ENCODE measurements at places on chromosomes 12 and 14.
A peak's percentile ranks its signal among the peaks of the same experiment; 100 is the strongest.

DNA sequence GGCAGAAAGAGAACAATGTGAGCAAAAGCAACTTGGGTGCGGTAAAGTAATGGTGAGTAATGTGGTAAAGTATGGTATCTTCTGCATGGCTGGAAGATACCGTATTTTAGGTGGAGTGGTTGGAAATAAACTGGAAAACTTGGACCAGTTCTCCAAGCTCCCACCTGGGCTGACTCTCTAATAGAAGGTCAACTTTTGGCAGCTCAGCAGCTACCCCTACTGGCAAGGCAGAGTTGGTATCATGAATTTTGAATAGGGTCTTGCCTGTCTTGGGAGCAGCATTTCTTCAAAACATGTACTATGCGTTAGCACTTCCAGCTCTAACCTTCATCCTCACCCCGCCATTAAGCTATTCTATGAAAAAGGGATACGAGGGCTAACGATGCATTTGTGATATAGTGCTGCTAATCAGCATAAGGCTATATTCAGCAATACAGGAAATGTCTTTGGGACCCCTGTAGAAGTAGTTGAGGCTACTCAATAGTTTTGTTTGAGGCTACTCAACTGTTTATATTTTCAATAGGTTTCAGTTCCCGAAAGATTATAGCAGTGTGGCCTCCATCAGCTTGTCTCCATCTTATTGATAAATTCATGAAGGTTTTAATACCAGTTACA, 276.3 kb upstream of the FAR2 start:
- DNase-seq, result peak; percentile 65

- no peak for DNase-seq
Measured at GRCh38 chr12:110578694-110579534, 4.2 kb downstream of the PPTC7 start.

DNA sequence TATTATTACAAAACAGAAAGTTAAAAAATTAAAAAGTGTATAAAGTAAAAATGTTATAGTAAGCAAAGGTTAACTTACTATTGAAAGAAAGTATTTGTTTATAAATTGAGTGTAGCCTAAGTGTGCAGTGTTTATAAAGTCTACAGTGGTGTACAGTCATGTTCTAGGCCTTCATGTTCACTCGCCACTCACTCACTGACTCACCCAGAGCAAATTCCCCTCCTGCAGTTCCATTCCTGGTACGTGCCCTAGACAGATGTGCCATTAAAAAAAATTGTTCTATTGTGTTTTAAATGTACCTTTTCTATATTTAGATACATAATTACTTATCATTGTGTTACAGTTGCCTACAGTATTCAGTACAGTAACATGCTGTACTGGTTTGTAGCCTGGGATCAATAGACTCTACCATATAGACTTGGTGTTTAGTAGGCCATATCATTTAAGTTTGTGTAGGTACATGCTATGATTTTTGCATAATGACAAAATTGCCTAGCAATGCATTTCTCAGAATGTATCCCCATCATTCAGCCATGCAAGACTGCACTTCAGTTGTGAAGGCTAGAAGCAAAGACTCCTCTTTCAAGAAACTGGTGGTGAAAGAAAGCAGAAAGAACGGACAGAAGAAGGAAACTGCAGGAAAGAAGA, 100.6 kb downstream of the DACT1 start:
- DNase-seq, result peak; percentile 86

DNA sequence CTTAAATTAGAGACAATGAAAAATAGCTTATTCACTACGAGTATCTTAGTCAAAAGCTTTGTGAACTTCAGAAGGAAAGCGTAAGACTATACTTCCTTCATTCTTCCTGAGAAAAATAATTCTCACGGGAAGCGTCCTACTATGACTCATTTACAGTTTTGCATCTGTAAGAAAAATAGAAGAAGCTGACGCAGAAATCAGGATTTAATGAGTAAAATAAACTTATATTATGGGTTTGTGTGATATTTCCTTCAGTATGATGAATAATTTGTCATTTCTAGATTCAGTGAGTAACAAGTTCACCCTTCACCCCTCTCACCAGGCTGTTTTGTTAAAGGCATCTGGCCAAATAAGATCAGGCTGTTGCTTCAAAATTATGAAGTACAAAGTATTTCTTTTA, 17.8 kb upstream of the PDE3A start:
- peak; percentile 8 for DNase-seq

DNA sequence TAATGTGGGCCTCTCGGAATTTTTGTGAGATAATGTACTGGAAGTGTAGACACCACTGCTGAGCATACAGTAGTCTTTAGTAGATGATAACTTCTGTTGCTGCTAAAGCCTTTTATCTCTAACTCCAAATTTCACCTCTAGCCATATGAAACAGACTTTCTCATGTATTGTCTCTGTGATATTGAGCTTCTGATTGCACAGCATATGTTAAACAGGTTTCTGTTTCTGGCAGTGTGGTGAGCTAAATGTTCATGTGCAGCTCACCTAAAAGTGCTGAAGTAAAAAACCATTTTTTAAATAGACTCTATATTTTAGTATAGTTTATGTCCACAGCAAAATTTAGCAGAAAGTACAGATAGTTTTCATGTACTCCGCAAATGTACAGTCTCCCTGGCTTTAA, 89.3 kb upstream of the ALX1 start:
- no peak for DNase-seq

- DNase-seq, result peak; percentile 62
Measured at GRCh38 chr14:64510825-64511671, 6.5 kb downstream of the ZBTB1 start.

DNA sequence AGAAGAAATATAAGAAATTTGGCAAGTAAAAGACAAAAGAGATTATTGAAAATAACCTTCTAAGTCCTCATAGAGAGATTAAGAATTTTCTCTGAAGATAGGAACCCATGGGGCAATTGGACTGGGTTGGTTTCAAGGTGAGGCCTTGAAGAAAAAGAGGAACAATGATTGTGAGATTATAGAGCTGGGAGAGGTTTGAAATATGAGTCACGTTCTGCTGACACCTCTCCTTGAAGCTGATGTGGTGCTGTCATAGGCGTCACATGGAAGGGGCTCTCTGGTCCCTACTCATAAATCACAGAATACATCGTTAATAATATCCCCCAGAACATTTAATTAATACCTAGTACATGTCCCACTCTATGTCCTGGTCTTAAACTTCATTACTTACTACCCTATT, 227.6 kb upstream of the PDE3A start:
- DNase-seq, result no peak

DNA sequence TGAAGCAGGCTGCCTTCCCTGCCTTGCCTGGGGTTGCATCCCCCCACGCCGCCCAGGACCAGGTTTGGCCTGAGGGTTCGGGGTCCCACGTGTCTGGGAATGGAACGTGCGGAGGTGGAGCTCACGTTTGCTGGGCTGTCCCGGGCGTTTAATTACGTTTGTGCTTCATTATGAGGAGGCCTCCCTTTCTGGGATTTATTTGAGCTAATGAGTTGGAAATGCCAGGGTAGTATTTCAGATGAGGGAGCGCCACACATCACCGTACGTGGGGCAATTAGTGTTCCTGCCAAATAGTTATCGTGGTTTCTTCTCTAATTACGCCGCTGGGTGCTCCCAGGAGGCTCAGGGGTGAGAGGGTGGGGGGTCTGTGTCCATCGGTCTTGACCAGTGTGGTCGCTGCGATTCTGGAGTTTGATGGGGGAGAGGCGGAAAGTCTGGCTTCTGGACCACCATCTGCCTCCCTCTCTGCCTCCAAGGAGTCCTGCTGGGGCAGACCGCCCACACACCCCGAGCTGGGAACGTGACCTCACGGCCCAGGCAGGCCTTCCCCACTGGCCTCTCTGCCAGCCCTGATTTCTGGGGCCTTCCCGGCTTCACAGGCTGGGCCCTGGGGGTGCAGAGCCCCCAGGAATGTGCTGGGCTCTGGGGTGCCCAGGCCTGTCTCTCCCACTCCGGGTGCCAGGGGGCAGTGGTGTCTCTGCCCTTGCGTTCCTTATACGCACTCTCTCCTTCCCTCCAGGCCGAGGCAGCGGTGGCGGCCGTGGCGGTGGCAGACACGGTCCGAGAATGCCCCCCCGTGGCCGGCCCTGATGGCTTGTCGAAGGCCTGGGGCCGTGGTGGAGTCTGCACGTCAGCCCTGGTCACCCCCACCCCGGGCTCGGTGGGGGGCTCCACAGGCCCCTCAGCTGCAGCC, 18.9 kb downstream of the KIF26A start:
- DNase-seq, result no peak

GRCh38 chr14:78197051-78197450, 26.9 kb downstream of the NRXN3 start:
- no peak for DNase-seq

DNA sequence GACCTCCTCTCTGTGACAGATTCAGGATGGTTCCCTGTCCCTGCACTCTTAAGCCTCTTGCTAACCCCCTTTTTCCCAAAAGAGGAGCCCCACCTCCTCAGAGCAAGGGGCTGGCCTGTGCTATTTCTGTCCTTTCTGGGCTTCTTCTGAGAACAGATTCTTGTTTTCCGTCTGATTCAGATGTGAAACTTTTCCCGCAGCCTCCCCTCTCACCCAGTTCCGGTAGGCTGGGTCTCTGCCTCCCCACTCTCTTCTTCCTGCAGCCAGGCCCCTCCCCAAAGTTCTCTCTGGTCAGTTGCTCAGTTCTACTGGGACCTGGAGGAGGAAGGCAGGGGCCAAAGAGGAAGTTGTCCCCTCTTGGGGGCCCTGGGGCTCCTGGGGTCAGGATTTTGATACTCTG, 11.8 kb downstream of the PDE1B start:
- DNase-seq, result no peak

GRCh38 chr12:52255926-52256583, 18.4 kb upstream of the KRT86 start:
- DNase-seq, result no peak

- DNase-seq, result no peak
Measured at GRCh38 chr12:29116414-29116813, 32.7 kb upstream of the FAR2 start.

DNA sequence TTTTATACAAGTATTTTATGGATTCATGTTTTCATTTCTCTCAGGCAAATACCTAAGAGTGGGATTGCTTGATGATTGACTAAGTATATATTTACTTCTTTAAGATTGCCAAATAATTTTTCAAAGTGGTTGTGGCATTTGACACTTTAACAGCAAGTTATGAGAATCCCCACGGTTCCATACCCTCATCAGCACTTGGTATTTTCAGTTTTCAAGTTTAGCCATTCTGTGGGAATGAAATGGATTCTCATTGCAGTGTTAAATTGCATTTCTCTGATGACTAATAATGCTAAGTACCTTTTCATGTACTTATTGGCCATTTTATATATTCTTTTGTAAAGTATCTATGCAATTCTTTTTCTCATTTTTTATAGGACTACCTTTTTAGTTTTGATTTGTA, 301.5 kb upstream of the DIO3 start:
- no peak for DNase-seq

- no peak for DNase-seq
Measured at GRCh38 chr12:67524861-67525616, 123.5 kb upstream of the DYRK2 start.
